GM12891 (cell line): ENCODE measurements at places on chromosomes 6 and 20.

DNA sequence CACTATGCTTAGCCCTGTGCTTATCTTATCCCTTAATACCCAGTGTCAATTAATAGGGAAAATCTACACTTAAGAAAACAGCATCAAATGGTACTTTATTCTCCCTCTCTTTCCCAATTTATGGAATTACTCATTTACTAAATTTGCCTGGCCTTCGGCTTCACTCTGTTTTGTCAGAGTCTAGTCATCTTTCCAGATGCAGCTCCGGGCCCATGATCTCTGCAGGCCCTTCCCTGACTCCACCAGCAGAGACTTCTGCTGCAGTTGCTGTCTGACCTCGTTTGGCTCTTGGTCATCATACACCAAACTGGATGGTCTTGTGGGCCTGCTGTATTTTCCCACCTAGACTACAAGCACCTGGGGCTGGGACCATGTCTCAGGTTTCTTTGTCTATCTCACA, 27.4 kb downstream of the MRS2 start:
- no peak for DNase-seq

- no peak for DNase-seq
Measured at GRCh38 chr6:19450651-19451050, 386.5 kb upstream of the ID4 start.

- DNase-seq, result no peak
Measured at GRCh38 chr6:134009876-134010275, 42.5 kb downstream of the SLC2A12 start.

- DNase-seq, result peak; percentile 8
Measured at GRCh38 chr6:159720708-159721107, 6.6 kb upstream of the WTAP start.

- no peak for DNase-seq
Measured at GRCh38 chr20:8127553-8128255, 4.4 kb upstream of the PLCB1 start.

DNA sequence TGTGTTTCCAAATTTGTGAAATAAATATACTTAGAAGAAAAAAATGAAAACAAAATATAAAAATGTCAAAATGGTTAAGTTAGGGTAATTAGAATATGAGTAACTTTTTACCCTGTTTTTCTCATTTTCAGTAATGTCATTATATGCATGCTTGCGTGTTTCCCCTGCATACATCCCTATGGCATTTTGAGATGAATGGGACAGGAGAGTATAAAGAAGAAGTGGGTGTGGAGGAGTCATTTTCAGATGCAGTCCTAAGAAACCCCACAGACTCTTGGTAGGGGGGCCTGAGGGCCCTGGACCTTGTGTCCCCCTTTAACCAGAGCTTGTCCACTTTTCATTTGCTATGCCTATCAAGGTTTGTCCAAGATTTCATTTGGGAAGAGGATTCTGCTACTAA, 77.2 kb downstream of the FOXO3 start:
- DNase-seq, result no peak

- no peak for DNase-seq
Measured at GRCh38 chr20:60785785-60786184, 466.3 kb upstream of the CDH4 start.

DNA sequence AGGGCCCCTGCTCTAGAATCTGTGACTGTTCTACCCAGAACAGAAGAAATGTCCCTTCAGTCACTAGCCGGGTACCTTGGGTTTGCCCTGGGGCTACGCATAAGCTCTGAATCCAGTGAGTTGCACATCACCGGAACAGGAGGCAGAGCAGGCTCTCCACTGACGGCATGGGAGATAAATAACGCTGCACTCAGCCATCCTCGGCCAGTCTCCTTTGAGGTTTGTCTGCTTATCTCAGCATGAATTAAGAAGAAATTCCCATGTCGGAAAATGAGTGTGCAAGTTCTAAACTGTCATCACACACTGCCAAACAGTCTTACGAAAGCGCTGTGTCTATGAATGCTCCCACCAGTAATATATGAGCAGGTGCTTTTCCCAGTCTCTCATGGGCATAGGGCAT, 90.8 kb downstream of the FAM50B start:
- no peak for DNase-seq

DNA sequence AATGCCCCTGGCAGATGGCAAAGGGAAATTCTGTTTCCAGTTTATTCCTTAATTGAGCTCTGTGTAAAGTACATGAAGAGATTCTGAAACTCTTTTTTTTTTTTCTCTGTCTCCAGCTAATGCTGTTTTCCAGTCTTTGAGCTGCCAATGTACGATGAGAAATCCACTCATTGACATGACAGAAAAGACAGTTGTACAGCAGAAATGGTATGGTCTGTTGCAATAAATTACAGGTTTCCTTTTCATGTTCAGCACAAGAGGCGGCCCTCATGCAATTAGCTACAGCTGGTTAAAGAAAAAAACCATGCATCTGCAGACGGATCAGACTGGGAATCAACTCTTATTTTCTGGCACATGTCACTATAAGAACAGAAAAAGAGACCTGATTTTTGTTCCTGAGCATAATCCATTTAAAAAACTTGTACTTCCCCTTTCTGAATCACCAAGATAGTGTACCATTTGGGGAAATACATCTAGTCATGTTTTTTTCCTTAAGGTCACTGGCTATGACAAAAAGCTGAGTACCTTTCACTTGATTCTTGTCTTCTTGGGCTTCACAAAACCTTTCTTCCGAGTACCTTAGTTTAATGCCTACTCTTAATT, 289.8 kb upstream of the PREP start:
- no peak for DNase-seq

DNA sequence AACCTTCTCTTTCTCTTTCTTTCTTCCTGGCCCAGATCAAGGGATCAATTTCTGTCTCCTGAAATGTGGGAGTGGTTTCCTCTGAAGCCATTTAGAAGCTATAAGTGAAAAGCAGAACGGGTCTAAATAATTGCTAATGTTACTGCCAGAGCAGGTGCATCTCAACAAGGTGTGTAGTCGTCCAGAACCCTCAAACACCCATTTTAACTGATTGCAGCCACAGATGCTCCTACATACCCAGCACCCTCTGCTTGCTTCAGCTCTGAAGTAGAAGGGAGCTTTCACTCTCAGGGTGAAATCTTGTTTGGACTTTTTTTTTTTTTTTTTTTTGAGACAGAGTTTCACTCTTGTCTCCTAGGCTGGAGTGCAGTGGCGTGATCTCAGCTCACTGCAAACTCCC, 592.1 kb upstream of the ARID1B start:
- DNase-seq, result no peak

DNA sequence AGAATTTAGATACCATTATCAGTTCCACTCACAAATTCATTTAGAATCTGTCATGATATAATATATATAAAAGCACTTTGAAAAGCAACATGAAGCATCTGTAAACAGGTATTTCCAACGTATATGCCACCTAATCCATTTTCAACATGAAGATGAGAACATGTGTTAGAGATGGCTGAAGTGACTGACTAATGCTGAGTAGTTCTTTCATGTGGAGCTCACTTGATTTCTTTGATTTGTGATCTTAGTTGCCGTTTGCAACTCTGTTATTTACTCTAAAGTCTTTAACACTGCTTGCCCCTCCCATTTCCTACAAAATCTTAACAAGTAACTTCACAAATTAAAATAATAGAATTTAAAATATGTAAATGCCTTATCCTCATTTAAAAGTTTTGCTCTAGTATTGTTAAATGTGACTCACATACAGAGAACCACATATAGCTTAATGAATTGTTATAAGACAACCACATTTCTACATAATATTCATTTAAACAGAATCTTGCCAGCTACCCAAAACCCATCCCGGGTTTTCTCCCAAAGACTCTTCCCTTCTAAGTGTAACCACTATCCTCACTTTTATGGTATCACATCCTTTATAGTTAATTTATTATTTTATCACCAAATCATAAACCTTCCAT, 78.3 kb downstream of the ME1 start:
- no peak for DNase-seq

GRCh38 chr6:42275376-42276033, 57.8 kb upstream of the MRPS10 start:
- no peak for DNase-seq

DNA sequence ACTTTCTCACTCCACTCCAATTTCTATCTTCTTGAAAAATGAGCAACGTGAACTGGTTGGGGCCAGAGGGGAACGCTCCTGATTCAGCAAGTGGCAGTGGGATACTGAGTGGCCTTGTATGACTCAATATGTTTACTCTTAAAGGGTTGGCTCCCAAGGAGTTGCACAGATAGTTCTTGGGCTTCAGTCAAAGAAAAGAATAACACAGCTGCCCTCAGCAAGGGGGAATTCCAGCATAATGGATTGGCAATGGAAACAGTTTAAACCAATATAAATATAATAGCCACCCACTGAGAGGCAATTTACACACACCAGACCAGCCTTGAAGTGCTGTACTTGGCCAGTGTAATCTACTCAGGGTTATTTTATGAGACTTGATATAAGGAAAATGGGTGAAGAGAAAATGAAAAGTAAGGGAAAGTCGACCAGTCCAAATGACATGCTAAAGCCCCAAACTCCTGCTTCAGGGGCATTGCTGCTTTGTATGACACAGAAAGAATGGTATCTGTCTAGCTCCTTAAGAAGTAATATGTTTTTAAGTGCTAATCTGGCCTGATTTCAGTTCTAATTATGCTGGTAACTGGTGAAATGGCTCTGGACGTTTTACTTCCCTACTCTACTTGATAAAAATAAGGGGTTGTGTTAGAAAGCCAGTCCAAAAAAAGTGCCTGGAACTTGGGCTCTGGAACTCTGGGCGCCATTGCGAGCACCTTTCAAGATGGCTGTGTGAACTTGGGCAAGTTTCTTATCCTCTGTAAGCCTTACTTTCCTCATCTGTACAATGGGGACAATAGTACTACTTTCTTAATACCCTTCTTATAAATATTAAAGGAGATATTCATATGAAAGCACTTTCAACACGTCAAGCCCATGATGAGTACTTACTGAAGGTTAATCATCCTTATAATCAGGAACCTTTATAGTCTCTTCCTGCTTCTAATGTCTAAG, 712.9 kb upstream of the MAP3K7 start:
- DNase-seq, result no peak

- DNase-seq, result no peak
Measured at GRCh38 chr6:107235511-107235910, 120.2 kb upstream of the BEND3 start.

DNA sequence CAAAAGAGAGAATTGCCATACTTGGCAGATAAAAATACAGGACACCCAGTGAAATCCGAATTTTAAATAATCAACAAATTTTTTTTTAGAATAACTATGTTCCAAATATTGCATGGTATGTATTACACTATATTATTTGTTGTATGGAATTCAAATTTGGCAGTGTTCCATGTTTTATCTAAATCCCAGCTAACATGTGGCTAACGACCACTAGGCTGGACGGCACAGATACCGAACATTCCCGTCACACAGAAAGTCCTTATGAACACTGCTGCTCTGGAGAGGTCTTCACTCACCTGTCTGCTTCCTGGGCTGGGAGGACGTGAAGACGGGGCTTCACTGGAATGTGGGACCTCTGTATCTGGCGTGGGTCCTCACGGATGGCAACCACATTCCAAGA, 32.8 kb downstream of the SNX5 start:
- DNase-seq, result no peak

GRCh38 chr6:157614026-157614568, 208.9 kb upstream of the SNX9 start:
- no peak for DNase-seq

DNA sequence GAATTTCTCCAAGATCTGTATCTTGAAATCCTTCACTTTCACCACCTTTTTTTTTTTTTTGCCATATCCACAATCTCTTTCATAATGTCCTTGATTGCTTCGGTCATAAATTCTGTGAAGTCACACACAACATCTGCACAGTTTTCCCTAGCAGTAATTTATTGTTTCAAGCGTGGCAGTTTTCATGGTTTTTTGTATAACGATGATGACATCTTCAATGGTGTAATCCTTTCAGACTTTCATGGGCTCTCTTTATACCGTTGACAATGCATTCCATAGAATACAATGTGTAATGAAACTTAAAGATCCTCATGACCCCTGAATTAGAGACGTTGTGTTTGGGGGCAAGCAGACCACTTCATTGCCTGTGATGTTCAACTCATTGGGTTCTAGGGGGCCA, 693.1 kb downstream of the PTPRT start:
- no peak for DNase-seq

DNA sequence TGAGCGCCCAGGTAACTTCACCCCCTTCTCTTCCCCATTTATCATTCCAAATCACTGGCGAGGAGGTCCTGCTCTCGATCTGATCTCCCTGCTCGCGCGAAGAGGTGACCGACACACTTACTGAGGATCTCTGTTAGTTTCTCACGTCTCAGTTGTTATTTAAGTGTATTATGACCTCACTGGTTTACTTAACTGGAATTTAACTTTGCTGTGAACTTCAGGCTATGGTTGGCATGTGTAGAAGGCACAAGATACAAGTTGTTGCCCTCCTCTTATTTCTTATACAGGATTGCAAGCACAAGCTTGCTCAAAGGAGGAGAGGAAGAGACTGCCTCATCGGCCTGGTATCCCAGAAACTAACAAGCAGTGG, 1.2 kb downstream of the RNF217 start:
- DNase-seq, result no peak

DNA sequence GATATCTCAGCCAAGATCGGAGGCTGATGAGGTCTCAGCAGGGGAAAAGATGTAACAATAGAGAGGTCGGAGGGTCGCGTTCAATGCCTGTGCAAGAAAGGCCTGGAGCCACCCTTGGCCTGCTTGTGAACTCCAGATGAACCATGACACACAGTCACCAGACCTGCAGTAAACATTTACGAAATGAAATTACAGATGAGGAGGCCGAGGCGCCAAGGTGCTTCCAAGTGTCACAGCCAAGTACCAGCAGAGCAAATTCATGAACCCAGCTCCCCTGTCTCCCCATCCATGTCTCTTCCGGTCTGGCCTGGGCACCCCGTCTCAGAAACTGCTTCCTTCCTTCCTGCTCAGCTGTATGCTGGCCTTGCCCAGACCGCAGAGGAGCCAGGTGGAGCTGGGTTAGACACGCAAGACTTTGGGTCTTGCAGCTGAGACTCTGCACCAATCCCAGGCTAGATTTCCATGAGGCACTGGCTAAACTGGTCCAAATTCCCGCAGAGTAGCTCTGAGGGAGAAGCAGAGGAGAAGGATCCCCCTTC, 48.1 kb downstream of the CHMP4B start:
- DNase-seq, result no peak

DNA sequence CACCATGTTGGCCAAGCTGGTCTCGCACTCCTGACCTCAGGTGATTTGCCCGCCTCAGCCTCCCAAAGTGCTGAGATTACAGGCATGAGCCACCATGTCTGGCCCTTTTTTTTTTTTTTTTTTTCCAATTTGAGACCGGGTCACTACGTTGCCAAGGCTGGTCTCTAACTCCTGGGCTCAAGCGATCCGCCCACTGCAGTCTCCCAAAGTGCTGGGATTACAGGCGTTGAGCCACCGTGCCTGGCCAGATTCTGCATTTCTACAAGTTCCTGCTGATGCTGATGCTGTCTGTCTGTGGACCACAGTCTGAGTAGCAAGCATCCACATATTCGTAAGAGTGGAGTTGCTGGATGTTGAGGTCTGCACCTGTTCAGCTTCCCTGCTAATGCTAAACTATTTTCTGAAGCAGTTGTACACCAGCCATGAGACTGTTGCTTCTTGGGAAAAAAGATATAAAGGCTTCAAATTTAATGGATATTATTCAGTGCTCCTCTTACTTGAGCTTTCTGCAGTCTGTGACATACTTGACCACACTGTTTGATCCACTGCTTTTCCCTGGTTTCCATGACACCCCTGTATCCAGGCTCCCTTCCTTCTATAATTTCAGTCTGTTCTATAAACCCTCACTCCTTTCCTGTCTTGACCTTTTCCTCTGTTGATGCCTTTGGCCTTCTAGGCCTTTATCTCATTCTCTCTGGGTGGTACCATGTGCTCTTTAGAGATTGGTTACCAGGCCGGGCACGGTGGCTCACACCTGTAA, 10.1 kb upstream of the ZBTB12 start:
- DNase-seq, result no peak
